ENCODE measurements at places on chromosomes 6 and 20. TPM values are rescaled to one million over a fixed set of nuclear protein-coding genes. Genes with fewer than 3 reads are reported as not detected.

DNA sequence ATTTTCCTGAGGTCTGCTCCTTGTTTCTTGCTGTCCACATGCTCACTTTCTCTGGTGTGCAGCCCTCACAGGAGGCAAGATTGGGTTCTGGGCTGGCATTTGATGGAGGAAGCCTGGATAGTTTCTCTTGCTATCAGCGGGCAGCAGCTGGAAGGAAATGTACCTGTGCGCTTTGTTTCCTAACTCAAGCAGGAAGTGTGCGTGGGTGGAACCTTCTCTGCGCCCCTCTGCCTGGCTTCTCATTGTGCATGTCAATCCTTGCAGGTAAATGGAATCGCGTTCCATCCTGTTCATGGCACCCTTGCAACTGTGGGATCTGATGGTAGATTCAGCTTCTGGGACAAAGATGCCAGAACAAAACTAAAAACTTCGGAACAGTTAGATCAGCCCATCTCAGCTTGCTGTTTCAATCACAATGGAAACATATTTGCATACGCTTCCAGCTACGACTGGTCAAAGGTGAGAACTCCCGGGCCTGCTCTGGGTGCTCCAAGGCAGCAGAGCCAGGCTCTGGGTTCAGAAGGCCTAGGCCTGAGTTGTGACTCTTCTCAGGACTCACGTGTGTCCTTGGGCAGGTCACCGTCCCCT is 16.8 kb upstream of the RBM38 start:
- DNase-seq = no peak

- no peak for DNase-seq
Observed at GRCh38 chr6:56961151-56961550, 6.2 kb downstream of the BEND6 start.

DNA sequence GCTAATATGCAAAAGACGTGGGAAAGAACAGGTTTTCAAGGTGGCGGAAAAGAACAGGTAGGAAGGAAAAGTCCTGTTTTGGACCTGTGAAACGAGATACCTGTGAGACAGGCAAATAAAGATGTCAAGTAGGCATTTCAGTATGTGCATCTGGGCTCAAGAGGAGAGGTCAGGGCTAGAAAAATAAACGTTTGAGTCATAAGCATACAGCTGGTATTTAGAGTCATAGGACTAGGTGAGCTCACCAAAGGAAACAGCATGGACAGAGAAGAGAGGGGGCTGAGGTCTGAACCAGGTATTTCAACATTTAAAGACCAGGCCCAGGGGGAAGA is 14.9 kb downstream of the MTFR2 start:
- no peak for DNase-seq

DNA sequence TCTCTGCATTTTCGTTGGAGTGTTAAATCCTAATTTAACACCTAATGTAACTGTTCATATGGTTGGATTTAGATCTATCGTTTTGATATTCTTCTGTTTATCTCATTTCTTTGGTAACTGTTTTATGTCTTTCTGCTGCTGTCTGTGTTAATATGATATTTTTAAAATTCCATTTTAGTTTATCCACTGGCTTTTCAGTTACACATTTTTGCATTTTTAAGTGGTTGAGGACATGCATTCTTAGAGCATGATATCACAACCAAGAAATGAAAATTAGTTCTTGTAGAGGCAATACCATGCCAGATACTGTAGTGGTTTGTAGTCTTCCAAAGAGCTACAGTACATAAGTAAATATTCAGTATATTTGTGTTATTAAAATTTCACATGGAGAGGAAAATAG is 58.6 kb downstream of the LIN28B start:
- DNase-seq = peak; percentile 12

GRCh38 chr6:151351146-151351700 is 40.1 kb downstream of the ZBTB2 start:
- DNase-seq = no peak

GRCh38 chr6:12136905-12137304 is 124.8 kb downstream of the HIVEP1 start:
- no peak for DNase-seq

DNA sequence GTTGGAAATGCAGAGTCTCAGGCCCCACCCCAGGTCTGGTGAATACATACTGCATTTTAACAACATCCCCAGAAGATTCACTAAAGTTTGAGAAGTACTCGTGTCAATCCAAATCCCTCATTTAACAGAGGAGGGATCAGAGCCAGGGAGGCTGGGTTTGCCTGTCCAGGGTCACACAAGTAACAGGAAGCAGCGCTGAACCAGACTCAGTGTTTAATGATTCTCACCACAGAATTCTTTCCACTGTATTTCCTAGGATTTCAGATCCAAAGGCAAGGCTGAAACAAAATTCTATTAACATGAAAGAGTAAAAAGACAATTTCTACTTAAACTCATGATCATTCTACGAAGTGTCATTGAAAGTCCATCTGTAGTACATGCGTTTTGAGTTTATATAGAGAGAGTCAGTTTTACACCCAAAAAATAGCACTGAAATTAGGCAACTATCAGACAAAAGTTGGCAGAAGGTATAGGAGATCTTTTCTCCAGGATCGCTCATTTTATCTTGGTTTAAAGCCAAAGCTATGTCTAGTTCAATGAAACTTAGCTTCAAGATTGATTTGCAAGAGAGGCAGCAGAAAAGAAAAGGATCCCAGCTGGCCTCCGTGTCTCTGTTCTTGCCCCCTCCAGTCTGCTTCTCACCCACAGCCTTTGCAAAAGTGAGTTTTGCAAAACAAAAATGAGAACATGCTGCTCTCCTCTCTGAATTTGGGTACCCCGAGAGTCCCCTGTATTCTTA is 6.0 kb upstream of the AGPAT4 start:
- peak; percentile 87 for DNase-seq

GRCh38 chr20:17202030-17202429 is 24.8 kb upstream of the PCSK2 start:
- DNase-seq = no peak

DNA sequence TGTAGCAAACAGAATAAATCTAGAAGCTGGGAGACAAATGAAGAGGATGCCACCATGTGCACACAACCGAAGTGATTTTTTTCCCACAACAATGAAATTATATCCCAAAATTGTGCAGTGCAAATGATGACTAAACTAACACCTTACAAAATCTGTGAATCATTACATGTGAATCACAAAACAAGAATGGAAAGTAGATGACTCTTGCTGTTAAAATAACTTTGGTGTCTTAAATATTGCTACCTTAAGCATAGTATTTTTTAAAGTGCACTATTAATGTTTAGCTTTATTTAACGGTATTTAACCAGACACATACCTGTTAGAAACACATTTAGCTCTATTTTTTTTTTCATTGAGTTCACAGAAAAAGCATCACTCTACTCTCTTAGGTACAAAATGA is 190.8 kb downstream of the TBC1D32 start:
- DNase-seq = no peak

- DNase-seq = no peak
Observed at GRCh38 chr6:13239530-13240455, 88.5 kb downstream of the TBC1D7 start.

DNA sequence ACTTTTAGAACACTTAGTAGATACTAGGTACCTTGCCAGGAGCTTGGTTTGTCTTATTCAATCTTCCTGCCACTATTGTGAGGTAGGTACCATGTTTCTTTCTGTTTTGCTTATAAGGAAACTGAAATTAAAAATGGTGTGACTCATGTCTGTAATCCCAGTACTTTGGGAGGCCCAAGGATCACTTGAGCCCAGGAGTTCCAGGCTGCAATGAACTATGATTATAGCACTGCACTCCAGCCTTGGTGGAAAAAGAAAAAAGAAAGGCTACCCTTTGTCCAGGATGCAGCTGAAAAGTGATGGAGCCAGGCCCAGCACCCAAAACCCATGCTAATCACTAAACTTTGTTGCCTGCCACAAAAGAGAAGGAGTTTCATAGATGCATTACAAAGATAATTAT is 34.1 kb upstream of the LAMA4 start:
- no peak for DNase-seq

Gene TBXT
- not detected for total RNA-seq
